ENCODE measurements at places on chromosomes 6 and 20. TPM values are rescaled to one million over a fixed set of nuclear protein-coding genes. Genes with fewer than 3 reads are reported as not detected.

LTA gene
- not detected for total RNA-seq

RAD21L1 gene
- total RNA-seq, result 0.59 TPM

BPIFB1 gene
- total RNA-seq, result not detected

SRMS gene
- total RNA-seq, result not detected

MAFB gene
- 0.14 TPM for total RNA-seq

PNLDC1 gene
- not detected for total RNA-seq

POM121L2 gene
- total RNA-seq, result not detected

FERMT1 gene
- total RNA-seq, result 10.9 TPM

GRM1 gene
- total RNA-seq, result not detected

HFE gene
- total RNA-seq, result 24.6 TPM

SOBP gene
- total RNA-seq, result 4.8 TPM

PKHD1 gene
- total RNA-seq, result not detected

RAB22A gene
- total RNA-seq, result 19.7 TPM

DTD1 gene
- 78.3 TPM for total RNA-seq
